ENCODE measurements at places on chromosomes 3 and 15.

- no peak for DNase-seq
Observed at GRCh38 chr3:70963431-70964275, 619.9 kb downstream of the FOXP1 start.

- DNase-seq = no peak
Observed at GRCh38 chr3:159540882-159541495, 447.6 kb upstream of the IL12A start.

- DNase-seq = no peak
Observed at GRCh38 chr15:51223771-51224229, 114.6 kb downstream of the CYP19A1 start.

DNA sequence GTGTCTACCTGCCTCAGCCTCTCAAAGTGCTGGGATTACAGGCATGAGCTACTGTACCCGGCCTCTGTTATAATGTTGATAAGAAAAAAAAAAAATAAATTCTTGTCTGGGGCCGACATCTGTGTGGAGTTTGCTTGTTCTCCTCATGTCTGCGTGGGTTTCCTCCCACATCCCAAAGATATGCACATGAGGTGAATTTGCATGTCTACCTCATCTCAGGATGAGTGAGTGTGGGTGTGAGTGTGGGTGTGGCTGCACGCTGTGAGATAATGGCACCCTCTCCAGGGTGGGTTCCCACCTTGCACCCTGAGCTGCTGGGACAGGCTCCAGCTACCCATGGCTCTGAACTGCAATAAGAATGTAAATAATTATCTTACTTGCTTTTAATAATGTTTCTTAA is 25.9 kb upstream of the UACA start:
- DNase-seq = peak; percentile 15

DNA sequence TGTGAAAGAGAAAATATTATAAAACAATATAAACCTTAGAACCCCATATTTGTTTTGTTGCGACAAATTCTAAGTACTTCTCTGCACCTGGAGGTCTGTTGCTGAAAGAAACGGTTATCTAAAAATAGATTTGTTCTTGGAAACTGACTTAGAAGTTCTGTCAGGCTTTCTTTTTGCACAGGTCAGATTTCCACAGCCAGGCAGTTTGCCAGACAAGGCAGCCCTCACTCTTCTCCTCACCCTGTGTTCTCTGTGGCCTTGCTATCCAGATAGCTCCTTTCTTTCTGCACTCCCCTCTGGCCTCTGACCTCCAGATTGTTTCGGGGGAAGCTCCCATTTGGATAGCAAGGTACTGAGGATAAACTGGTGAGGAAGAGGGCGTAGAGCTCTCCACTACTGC is 413.3 kb upstream of the ONECUT1 start:
- DNase-seq = no peak

- DNase-seq = no peak
Observed at GRCh38 chr3:127824151-127824825, 2.0 kb upstream of the MGLL start.

- no peak for DNase-seq
Observed at GRCh38 chr3:72888546-72889309, 882 bp downstream of the GXYLT2 start.

GRCh38 chr15:51368751-51369450 is 27.4 kb downstream of the GLDN start:
- no peak for DNase-seq

DNA sequence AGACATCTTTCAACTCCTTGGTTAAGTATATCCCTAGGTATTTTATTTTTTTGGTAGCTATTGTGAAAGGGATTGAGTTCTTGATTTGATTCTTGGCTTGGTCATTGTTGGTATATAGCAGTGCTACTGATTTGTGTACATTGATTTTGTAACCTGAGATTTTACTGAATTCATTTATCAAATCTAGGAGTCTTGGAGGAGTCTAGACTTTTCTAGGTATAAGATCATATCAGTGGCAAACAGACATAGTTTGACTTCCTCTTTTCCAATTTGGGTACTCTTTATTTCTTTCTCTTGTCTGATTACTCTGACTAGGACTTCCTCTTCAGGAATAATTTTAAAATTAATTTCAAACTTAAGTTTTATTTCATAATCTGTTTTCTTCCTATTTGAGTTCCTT is 125.2 kb downstream of the OCA2 start:
- DNase-seq = no peak

- DNase-seq = peak; percentile 42
Observed at GRCh38 chr3:43632269-43632733, 10.5 kb upstream of the ANO10 start.

DNA sequence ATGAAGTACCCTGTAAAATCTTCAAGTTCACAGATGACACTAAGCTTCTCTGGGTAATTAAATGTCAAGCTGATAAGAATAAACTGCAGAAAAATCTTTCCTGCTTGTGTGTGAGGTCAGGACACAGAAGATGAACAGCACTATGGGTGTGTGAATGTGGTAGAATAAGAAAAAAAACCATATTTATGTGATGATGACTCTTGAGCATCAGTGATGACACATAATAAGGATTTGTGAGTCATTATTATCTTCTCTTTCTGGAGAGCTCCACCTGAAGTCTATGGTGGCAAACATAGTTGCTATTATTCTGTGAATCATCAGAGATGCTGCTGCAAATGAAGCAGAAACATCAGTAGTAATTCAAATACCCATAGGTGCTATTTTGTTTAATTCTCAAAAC is 422.4 kb downstream of the DIPK2A start:
- no peak for DNase-seq

DNA sequence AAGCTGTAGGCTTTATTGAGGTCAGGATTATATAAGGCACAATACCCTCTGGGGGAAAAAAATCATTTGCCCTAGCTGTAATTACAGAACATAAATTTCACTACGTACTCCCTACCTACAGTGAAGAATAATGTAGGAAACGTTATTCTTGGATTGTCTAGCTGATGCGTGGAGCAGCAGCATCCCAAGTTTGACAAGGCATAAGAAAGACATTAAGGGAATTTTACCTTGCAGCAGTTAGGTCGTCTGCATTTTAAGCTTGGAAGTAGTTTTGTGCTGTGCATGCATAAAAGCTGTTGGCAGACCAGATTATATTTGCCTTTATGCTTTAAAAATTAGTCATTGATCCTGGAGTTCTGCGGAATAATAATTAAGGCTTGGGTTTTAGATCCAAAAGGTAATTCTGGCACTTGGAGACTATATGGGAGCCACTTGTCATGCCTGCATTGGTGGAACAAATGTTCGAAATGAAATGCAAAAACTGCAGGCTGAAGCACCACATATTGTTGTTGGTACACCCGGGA is 2.2 kb downstream of the EIF4A2 start:
- DNase-seq = peak; percentile 45

- peak; percentile 92 for DNase-seq
Observed at GRCh38 chr3:150737874-150738679, 24.9 kb downstream of the SIAH2 start.

GRCh38 chr15:87660251-87661129 is 596.0 kb downstream of the NTRK3 start:
- no peak for DNase-seq

- DNase-seq = no peak
Observed at GRCh38 chr3:20510396-20510795, 324.4 kb upstream of the SGO1 start.

DNA sequence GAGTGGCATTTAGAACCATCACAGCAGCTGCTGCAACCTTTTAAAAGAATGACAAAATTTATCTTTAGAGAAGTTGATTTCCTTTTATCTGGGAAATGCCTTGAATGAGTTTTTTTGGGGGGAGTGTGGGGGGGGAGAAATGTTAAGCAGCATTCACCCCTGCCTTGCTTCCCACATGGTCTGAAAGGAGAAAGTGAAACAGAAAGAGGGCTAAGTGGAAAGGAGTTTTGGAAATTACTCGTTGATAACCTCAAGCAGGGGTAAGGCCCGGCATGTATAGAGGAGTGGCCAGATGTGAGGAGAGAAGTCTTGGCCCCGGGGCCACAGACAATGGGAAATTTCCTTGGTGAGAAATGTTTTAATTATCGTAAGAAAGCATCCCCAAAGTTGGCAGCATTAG is 23.5 kb downstream of the B3GALNT1 start:
- no peak for DNase-seq

DNA sequence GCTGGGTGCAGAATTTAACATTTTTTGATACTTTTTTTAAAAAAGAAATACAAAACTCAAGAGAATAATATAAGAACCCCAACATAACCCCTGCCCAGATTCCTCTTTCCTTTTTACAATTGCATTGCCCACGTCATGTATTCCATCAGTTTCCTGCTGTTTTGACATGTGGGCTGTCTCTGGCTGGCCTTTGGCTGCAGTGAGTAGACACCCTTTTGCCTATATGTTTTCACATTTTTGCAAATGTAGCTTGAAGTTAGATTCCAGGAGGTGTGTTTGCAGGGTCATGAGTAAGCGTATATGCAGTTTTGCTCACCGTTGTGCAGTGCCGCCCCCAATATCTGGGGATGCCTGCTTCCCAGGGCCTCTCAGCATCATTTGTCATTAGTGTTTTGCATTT is 28.0 kb upstream of the ATP10A start:
- DNase-seq = no peak

DNA sequence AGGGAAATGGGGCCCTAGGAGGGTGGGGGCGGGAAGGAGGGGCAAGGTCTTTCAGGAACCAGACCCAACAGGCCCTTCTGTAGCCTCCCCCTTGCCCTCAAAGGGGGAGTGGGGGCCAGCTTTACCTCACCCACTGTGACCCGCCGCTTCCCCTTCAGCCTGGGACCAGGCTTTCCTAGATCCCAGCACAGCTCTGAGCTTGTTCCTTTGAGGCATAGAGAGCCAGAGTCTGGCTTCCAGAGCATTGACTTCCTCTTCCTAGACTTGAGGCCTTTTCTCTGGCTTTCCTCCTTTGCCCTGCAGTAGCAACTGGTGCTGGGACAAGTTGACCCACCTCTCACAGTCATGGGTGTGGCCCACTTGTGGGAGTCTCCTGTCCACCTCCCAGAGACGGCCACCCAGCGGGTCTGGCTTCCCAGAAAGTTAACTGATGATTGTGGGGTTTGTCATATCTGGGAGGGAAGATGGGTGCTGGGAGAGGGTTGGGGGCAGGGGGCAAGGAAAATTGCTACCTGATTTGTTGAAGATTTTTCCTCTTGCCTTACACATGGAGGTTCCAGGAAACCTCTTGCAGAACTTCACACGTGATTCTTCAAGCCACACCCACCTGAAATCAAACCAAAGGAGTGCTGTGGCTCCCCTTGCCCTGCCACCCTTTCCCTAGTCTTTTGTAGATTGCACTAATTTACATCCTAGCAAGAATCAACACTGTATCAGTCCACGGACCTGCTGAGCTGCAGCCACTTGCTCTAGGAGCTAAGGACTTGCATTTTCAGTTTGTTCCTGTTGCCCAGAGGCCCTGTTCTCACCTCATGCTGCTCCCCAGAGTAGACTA is 4.1 kb upstream of the CHST14 start:
- no peak for DNase-seq

- DNase-seq = no peak
Observed at GRCh38 chr15:29196722-29197121, 72.9 kb downstream of the NSMCE3 start.

- no peak for DNase-seq
Observed at GRCh38 chr15:48435321-48435720, 104.1 kb downstream of the DUT start.

GRCh38 chr3:23232016-23232415 is 28.9 kb downstream of the UBE2E2 start:
- DNase-seq = no peak

DNA sequence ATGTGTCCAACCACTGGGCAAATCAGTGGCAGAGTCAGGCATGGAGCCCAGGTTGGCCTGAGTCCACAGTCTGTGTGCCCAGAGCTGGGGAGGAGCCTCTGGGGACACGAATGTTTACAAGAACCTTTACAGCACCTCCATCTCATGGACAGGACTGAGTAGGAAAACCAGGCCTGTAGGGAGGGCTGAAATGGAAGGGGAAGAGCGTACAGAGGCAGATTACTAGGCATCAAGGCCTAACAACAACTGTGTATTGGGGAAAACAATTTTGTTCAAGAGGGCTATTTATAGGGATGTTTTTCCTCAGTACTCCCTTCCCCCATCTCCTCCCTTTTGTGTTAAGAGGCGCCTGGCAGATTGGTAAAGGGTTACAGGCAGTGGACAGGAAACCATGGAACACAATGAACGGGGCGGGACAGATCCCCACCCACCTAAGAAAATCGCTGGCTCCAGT is 15.1 kb upstream of the ARHGAP31 start:
- no peak for DNase-seq
